NCI-H774 (cell line): ENCODE measurements at places on chromosomes 11 and 22.
A peak's percentile ranks its signal among the peaks of the same experiment; 100 is the strongest.

GRCh38 chr11:1749395-1750351 is 722 bp downstream of the IFITM10 start:
- DNase-seq, result no peak

DNA sequence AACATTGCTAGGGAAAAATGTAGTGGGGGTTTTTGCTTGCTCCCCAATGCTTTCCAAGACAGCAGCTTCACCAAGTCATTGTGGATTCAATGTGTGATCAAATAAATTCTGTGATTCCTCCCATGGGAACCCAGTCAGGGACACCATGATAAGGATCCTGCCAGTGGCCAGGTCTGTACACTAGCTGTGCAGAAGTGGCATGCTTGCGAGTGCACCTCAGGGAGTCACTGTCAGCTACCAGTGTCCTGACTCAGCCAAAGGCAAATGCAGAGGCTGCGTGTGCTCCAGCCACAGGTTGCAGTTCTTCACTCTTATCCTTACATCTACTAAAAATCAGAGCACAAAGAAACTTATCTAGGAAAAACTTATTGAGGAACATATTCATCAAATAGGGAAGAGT is 9.4 kb upstream of the ACRV1 start:
- DNase-seq, result no peak

DNA sequence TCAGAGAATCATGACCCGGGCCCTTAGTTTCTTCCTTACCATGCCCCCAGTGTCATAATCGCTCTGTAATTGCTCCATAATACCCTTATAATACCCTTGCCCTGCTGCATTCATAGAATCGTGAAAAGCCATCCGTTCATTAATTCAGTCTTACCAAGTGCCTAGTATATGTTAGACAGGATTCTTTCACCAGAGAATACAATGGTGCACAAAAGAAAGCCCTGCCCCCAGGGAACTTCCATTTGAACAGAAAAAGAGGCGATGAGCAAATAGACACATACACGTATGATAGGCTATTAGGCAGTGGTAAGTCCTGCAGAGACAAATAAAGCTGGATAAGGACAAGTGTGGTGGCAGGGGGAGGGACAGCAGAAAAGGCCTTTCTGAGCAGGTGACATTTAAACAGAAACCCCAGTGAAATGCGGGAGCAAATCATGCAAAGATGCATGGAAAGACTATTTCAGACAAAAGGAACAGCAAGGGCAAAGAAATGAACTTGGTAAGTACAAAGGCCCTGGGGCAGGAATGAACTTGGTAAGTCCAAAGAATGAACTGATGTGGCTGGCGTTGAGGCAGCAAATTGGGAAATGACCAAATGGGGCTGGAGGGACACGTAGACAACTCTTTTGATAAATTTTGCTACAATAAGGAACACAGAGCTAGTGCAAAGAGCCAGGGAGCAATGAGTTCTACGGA is 74.6 kb upstream of the CREB3L1 start:
- no peak for DNase-seq

- DNase-seq, result no peak
Measured at GRCh38 chr11:125948278-125949051, 2.6 kb downstream of the VSIG10L2 start.

- no peak for DNase-seq
Measured at GRCh38 chr11:16896729-16897469, 117.3 kb downstream of the PLEKHA7 start.

GRCh38 chr11:63567044-63567840 is 4.1 kb upstream of the PLAAT2 start:
- peak; percentile 49 for DNase-seq

- no peak for DNase-seq
Measured at GRCh38 chr11:100119176-100119575, 567.9 kb upstream of the ARHGAP42 start.

DNA sequence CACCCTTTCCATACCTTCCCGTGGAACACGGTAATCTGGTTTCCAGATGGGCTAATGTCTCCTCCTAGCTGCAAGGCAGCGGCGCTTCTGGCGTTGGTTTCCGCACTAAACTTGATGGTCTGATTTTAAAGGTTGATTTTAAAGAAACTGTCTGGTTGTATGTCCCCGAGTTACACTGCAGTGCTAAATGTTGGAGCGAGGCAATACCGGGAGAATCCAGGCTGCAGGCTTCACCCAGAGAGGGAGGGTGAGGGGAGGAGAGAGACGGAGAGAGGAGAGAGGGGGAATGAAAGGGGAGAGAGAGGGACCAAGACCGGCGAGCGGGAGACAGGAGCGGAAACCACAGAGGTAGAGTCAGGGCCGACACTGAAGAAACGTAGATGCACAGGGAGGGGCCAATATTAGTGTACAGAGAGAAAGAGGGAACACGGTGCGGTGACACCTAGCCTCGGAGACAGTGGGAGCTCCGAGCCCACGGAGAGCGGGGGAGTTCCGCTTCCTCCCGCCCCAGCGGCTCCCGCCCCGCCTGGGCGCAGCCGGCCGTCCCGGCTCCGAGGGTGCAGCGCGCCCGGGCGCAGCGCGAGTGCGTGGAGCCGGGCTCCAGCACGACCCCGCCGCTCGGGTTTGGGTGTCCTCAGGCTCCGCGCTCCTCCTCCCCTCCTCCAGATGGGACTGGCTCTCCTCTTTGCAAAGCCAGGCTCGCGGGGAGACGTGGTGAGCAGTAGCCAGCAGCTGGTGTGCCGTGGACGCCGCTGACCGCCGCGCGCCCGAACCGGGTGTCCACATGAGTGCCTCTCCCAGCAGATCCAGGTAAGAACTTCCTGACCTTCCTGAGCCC is 71.9 kb upstream of the GRAMD1B start:
- no peak for DNase-seq

DNA sequence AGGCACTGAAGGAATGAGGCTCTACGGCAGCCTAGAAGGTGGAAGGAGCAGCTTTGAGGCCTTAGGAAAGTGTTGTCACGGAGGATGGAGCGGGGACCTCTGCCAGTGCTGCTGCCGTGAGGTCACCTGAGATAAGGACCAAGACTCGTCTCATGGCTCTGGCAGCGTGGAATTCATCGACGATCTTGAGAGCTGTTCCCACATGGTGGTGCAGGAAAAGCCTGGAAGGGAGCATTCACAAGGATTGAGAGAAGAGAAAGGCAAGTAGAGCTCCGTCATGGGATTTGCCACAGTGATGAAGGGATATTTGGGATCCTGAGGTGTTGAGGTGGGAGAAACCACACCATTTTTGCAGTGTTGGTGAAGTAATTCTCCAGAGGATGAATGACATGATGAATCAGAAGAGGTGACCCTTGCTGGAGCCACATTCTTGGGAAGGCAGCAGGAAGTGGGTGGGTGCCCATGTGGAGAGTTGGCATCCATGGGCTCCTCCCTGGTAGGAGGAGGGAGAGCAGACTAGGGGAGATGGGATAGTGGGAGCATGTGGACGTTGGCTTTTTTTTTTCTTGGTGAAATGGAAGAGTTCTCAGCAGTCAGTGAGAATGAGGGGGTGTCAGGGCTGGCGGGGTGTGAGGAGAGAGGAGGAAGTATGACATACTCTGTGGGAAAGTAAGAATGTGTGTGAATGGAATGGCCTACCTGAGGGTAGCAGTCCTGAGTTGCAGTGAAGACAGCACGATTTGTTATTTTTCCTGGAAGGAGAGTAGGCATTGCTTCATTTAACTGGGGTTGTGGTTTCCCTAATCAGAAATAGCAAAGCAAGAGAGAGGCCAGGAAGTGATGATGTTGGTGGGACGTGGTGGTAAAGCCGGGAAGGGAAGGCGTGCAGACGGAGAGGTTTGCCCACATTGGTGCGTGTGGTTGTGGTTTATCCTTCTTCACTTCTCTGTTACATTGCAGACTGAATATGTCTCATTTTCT is 11.1 kb downstream of the PPP6R3 start:
- DNase-seq, result no peak

- DNase-seq, result no peak
Measured at GRCh38 chr22:19367763-19368367, 63.7 kb downstream of the HIRA start.

DNA sequence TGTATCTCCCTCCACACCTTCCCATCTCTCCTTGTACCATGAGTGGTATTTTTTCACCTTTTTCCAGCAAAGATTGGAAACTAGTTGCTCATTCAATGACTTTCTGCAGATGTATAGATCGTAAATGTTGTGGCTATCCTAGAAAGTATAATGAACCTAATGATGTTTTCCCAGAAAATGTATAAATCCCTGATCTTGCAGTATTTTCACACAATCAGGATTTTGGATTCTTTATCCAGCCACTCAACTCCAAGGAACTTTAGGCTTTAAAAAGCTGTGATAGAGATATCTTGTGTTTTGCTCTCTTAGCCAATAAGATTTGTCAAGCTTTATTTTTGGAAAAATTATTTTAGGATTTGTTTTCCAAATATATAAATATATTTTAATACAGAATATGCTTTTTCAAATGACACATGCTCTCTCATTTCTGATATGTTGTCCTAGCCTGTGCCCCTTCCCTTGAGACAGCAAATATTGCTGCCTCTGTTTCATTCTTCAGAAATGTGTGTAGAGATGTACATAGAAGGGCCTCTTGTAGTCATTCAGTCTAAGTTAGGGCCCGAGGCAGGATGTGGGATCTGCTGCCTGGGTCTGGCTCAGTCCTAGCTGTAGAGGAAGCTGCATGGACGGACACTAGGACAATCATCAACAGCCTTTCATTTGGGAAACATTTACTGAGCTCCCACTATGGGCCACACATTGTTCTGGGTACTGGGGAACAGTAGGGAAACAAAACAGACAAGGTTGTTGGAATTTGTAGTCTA is 62.4 kb downstream of the NAV2 start:
- DNase-seq, result no peak

DNA sequence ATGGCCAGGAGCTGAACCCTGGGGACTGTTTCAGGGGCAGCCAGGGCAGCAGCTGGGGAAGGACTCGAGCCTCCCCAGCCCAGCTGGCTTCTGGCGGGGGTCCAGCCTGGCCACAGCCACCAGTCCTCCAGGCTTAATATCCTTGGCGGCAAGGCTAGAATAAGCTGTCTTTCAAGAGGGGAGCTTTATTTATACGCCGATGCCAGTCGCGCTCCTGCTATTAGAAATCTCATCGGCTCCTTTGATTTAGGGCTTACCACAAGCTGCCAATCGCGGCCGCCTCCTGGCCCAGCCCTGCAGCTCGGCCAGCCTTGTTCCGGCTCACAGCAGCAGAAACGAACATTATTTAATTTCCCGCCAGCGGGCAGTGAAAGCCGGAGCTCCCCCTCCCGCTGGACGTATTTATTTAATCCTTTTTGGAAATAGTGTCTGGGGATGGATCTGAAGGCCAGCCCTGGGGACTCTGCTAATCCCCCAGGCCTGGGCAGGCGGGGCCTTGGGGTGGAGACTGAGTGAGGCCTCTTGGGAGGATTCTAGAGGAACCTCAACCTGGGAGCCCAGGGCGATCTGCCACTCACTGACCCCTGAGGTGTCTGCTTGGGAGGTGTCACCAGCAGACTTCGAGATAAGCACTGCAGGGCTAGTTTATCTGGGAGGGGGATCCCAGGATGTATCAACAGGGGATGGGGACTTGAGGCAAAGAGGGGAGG is 363.1 kb downstream of the MN1 start:
- DNase-seq, result no peak

DNA sequence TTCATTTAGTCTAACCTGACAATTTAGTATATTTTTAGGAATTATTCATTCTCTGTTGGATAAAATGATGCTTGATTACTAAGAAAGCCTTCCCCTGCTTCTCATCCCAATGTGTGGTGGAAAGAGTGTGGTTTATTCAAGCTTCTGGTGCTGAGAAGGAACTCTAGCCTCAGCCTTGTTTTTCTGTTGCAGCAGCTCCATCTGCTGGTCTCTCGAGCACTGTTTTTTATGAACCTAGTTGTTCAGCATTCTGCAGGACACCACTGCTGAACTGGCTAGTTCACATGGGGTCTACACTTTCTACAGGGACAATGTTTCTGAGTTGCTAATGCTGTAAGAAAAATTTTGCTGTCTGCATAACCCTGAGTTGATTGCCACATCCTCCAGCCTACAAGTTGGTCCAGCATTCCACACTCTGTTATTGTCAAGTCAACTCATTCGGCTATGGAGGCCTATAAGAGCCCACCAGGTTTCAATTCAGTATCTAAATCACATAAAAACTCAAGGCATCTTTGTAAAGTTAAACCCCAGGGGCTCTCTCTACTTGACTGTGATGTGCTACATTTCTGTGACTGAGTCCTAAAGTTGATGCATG is 14.3 kb downstream of the OR2AG2 start:
- DNase-seq, result peak; percentile 12

DNA sequence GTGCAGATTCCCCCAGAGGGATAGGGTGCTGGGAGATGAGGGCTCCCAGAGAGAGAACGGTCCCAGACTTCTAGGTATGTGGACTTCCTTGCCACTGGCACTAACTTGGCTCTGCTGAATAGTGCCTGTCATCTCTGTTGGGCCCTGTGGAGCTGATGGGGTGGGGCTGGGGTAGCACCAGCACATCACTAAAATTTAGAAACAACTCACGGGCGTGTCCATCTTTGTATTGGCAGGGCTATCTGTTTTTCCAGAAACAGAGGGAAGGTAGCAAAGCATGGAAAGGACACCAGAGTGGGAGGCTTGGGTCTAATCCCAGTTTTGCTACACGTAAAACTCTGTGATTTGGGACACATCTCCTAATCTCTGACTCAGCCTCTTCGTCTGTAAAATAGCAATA is 25.8 kb downstream of the SWAP70 start:
- DNase-seq, result no peak

GRCh38 chr11:93498641-93499040 is 44.5 kb downstream of the SMCO4 start:
- DNase-seq, result no peak

DNA sequence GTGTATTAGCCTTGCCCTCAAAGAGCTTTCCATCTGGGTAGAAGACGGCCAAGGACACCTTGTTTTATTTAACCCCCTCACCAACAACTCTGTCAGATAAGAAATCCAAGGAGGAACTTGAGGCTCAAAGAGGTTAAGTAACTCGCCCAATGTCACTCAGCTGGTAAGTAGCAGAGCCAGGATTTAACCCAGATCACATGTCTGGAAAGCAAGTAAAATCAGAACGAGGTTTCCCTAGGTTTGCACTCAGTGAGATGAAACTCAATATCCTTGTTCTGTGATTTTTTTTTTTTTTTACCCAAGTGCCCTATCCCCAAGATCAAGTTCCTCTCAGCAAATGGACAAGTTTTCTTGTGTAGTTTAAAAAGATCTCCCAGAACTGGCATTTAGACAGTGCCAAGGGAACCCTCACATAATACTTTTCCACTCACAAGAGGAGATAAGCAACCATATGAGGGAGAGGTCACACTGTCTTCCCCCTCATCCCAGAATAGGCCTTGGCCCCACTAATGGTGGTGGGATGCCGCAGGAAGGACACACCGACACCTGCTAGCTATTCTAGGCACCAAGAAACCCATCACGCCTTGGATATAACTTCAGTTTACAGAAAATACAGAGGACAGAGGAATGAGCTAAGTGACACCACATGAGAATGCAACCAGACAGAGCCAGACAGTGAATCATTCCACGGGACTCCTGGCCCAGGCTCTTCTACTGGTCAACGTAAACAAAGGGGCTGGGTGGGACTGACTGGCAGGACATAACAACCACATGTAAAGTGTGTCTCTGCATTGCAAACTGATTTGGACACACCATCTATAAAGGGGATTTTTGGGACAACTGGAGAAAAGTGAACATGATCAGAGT is 8.6 kb upstream of the ARAP1 start:
- no peak for DNase-seq
